ENCODE measurements at places on chromosomes 12 and 14. TPM values are rescaled to one million over a fixed set of nuclear protein-coding genes. Genes with fewer than 3 reads are reported as not detected.

The FBLN5 gene
- total RNA-seq = 0.63 TPM

The ZFHX2 gene
- under 0.01 TPM for total RNA-seq

The MYF6 gene
- total RNA-seq = not detected

The ADAM20 gene
- total RNA-seq = 0.52 TPM

The ST8SIA1 gene
- 2.6 TPM for total RNA-seq

The LRP1-AS gene
- not detected for total RNA-seq

The TAS2R19 gene
- 1.8 TPM for total RNA-seq

The CCDC38 gene
- total RNA-seq = not detected

The IPO8 gene
- total RNA-seq = 13.7 TPM

The KRT4 gene
- not detected for total RNA-seq

The RBMS2 gene
- total RNA-seq = 1.5 TPM

The NEUROD4 gene
- not detected for total RNA-seq

The PYGL gene
- 51.3 TPM for total RNA-seq

The PROX2 gene
- total RNA-seq = 0.21 TPM

The INHBE gene
- not detected for total RNA-seq

The GMFB gene
- total RNA-seq = 68.3 TPM

The RNASE1 gene
- not detected for total RNA-seq

The INSM2 gene
- not detected for total RNA-seq

The DNAJC22 gene
- total RNA-seq = not detected

The SNAPC1 gene
- total RNA-seq = 3.7 TPM

The BTBD6 gene
- total RNA-seq = 25.4 TPM

The SCN8A gene
- total RNA-seq = 0.21 TPM

The PLEKHA5 gene
- total RNA-seq = 4.2 TPM
